ENCODE measurements at places on chromosomes 13 and 19.

- DNase-seq, result no peak
These were observed 21.9 kb downstream of the RFX1 start for GRCh38 chr19:13984186-13984585.

GRCh38 chr13:109494925-109495369 is 291.4 kb downstream of the IRS2 start:
- no peak for DNase-seq

GRCh38 chr13:102584434-102584833 is 12.4 kb upstream of the TPP2 start:
- no peak for DNase-seq

- DNase-seq, result no peak
These were observed 1359.6 kb upstream of the ATXN8OS start for GRCh38 chr13:68748038-68748437.

DNA sequence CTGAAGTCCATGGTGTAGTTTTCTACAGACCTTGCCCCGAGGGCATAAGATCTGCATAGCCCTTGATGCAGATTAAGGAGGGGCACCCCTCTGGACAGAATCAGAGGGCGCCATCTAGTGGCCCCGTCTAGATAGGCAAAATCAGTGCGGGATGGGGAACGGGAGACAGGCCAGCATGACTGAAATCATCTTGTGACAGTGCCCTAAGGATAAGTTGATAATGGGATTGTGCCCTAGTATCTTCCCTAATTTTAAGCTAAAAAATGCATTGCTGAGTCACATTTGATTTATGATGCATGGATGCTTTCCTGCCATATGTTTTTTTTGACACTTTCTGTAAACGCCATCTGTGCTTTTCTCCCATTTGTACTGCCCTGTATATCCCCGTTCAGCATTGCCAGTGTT is 19.0 kb upstream of the GPI start:
- DNase-seq, result peak; percentile 45

DNA sequence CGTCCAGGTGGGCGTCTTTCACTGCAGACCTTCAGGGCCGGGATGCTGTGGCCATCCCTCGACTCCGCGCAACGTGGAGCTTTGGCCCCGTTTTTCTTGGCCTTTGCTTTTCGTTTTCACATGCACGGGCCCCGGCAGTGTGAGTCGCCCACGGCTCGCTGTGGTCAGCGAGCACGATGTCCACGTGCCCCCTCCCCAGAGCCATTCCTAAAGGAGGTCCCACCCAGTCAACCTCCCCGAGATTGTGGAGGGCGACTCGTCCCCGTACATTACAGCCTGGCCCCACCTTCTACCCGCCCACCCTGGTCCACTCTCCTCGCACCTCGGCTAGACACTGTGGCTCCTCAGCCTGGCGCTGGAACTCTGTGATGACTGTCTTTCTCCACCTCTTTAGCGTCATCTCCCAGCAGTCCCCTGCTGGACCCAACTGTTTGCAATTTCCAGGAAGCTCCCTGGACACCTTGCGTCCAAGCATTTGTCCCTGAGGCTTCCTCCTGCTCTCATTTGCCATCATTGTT is 405 bp downstream of the ZNF446 start:
- DNase-seq, result no peak

- DNase-seq, result no peak
These were observed 31.4 kb downstream of the DNAJC3 start for GRCh38 chr13:95708391-95708774.

- DNase-seq, result no peak
These were observed 167.6 kb downstream of the SLC7A1 start for GRCh38 chr13:29427937-29428309.

DNA sequence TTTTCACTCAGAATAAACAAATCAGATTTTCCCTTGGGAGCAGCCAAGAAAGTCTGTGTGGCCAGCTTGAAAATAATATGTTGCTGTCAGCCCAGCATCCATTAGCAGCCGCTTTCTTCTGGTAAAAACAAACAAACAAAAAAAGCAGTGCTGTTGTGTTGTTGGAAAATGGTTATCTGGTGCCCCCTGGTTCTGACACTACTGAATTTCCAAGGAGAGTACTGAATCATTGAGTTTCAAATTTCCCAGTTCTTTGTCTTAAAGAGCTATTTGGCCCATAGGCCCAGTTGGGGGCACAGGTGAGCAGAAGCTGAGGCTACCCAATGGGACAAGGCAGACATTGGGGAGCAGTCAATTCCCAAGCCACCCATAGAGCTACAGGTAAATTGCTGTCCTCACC is 995.9 kb downstream of the UQCRFS1 start:
- DNase-seq, result no peak

GRCh38 chr13:73281746-73282145 is 222.9 kb downstream of the KLF5 start:
- DNase-seq, result no peak

Data from stimulated activated CD4-positive, alpha-beta T cell treated with anti-CD3 and anti-CD28 coated beads, Interleukin-1b, Interleukin-23, amount 100 ng/mL, for 4 hours (primary cell).